BJ (cell line): ENCODE measurements at places on chromosomes 2 and 18. TPM values are rescaled to one million over a fixed set of nuclear protein-coding genes. Genes with fewer than 3 reads are reported as not detected.
A peak's percentile ranks its signal among the peaks of the same experiment; 100 is the strongest.

The FAM110C gene
- polyA plus RNA-seq = not detected in 2 replicates

The NCKAP5 gene
- 2.1 and 2.5 TPM in 2 replicates for polyA plus RNA-seq

The FOXI3 gene
- polyA plus RNA-seq = not detected in 2 replicates

The APLF gene
- 1.2 and 3.0 TPM in 2 replicates for polyA plus RNA-seq

The DSC3 gene
- not detected in 2 replicates for polyA plus RNA-seq

The KCNE4 gene
- polyA plus RNA-seq = 16.6 and 18.5 TPM in 2 replicates

The SLC16A14 gene
- 0.93 and 1.0 TPM in 2 replicates for polyA plus RNA-seq

The CRYBA2 gene
- 0.26 TPM in 1 of 2 replicates, not detected in the other for polyA plus RNA-seq

The POTEF gene
- not detected in 2 replicates for polyA plus RNA-seq

The CDKL4 gene
- not detected in 2 replicates for polyA plus RNA-seq

The LRRC30 gene
- not detected in 2 replicates for polyA plus RNA-seq

The G6PC2 gene
- not detected in 2 replicates for polyA plus RNA-seq

The XIRP2 gene
- not detected in 2 replicates for polyA plus RNA-seq

- DNase-seq = no peak
These were observed 90.5 kb downstream of the TMEM18 start for GRCh38 chr2:586641-587076.

DNA sequence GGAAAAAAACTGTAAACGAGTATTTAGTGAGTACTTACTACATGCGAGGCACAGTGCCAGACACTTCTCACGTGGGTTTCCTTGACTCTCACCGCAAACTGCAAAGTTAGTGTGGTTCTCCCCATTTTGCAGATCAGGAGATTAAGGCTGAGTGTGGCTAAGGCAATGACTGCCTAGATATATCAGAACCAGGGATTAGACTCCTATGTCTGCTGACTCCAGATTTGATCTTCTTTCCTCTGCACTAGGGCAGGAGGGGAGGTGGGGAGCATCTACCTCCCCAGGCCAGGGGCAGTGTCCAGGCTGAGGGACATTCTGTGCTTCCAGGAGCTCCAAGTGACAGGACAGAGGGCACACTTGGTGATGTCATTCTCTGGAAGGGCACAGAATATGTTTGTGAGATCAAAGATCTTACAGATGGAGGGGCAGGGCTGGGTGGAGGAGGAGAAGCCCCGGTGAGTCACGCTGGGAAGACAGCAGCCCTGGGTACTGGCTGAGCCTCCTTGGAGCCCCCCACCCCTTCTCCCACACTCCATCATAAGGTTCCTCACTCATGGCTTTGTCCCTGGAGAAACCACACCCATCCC lies 92.4 kb downstream of the RHOB start:
- DNase-seq = no peak

DNA sequence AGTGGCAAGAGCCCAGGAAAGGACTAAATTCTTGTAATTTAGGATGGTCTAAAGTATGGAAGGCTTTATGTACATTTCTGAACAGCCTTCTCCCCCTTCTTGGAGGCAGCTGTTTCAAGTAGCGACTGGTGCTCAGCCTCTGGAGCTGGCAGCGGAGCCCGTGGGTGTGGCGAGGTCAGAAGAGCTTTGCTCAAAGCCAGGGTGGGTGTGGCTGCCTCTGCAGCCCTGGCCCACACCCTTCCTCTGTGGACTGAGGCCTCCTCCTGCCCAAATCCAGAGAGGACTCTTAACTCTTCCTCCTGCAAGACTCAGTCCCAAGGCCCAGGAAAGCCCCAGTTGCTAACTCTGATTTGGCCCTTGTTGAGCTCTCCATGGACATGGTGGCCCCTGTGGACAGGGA lies 202.1 kb upstream of the REV1 start:
- no peak for DNase-seq

DNA sequence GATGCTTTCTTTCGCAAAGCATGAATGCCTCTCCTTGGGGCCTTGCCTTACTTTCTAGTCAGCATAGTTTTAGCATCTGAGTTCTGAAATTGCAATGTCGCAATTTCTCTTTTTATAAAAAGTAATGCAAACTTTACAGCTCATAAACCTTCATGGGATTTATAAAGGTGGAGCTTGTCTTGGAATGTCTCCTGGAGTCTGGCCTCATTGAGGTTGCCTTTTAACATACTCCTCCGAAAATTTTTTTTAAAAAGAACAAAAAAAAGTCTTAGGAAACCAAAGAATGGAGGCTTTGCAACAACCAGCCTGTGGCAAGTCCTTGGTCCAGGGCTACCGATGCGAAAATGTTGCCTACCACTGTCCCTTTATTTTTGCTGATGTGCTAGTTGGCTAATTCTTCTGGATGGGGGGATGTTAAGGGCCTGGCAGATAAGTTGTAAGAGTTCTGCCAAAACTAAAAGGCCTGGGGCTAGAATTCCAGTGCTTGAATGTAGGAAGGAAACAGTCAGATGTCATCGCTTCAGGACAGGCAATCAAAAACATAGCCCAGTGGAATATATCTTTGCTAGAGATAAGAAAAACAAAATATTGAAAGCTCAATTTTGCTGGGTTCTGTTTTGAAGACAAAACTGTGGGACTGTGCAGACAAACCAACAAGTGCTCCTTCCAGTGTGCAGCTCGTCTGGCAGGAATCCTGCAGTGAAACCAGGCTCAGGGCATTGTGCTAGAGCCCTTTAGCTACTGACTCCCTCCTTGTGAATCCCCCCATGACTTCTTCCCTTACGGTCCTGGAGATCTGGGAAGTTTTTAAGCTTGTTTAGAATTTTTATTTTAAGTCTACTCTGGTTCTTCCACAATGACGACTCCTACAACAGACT lies 213.0 kb downstream of the PIEZO2 start:
- peak; percentile 28 for DNase-seq

GRCh38 chr2:207008105-207008990 lies 69.0 kb downstream of the CPO start:
- DNase-seq = no peak

DNA sequence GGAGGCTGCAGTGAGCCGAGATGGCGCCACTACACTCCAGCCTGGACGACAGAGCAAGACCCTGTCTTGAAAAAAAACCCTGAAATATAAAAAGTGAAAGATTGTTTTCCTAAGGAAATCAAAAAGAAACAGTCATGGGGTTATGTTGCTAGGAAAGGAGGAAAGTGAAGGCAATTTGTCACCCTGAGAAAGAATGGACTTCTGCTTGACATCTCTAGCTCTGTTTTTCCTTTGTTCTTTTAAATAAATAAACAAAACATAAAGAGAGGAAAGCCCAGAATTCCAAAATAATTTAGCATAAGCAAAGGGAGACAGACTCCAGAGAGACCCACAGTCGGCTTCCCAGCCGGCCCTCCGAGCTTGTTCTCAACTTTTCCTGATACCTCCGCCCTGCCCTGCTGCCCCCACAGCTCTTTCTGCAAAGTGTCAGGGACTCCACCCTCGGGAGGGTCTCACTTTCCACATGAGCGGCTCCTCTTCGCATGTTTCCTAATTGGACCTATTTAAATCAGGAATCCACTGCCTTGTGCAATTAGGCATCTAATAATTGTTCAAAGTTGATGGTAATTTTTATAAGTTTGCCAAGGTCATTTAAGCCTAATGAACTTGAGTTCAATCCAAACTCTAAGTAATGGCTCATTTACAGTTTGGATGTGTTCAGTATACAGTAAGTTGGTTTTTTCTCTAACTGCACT lies 49.8 kb upstream of the COPS8 start:
- DNase-seq = no peak

- DNase-seq = no peak
These were observed 1.3 kb downstream of the ITM2C start for GRCh38 chr2:230865766-230866755.

GRCh38 chr2:112811841-112812306 lies 24.7 kb downstream of the IL1B start:
- DNase-seq = peak; percentile 39

GRCh38 chr2:159155320-159155719 lies 131.2 kb downstream of the WDSUB1 start:
- no peak for DNase-seq

- DNase-seq = no peak
These were observed 101.9 kb upstream of the ARHGAP28 start for GRCh38 chr18:6627645-6628044.

DNA sequence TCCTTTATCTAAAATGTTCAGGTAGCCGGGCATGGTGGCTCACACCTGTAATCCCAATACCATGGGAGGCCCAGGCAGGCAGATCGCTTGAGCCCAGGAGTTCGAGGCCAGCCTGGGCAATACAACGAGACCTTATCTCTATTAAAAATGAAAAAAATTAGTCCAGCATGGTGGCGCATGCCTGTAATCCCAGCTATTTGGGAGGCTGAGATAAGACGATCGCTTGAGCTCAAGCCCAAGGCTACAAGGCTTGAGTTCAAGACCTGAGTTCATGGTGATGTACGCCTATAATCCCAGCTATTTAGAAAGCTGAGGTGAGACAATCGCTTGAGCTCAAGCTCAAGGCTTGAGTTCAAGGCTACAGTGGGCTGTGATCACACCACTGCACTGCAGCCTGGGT lies 45.6 kb upstream of the GPR75 start:
- no peak for DNase-seq

- no peak for DNase-seq
These were observed 36.3 kb downstream of the NCKAP1 start for GRCh38 chr2:183001948-183002347.

- no peak for DNase-seq
These were observed 37.9 kb downstream of the LNPK start for GRCh38 chr2:175964195-175964594.

DNA sequence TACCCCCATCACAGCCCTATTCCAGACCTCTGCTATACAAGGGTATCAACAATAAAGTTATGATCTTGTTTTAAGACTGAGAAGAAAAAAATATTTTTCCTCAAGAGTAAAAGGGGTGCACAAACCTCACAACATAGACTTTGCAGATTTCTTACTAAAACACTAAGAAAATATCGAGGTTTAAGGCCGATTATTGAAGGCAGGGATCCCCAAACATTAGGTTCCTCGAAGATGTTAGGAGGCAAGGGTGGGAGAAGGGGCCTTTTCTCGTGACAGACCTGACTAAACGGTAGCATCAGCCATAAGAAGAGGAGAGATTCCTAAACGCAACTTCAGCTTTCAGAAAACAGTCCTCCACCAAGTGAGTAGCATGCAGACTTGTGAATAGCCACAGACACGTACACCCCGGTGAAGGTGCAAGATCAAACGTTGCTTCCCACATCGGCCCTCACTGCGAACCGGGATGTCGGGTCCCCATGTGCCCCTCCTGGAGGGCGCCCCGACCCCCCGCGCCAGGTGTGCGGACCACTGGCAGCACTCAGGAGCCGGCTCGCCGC lies 678 bp downstream of the PIAS2 start:
- DNase-seq = no peak

DNA sequence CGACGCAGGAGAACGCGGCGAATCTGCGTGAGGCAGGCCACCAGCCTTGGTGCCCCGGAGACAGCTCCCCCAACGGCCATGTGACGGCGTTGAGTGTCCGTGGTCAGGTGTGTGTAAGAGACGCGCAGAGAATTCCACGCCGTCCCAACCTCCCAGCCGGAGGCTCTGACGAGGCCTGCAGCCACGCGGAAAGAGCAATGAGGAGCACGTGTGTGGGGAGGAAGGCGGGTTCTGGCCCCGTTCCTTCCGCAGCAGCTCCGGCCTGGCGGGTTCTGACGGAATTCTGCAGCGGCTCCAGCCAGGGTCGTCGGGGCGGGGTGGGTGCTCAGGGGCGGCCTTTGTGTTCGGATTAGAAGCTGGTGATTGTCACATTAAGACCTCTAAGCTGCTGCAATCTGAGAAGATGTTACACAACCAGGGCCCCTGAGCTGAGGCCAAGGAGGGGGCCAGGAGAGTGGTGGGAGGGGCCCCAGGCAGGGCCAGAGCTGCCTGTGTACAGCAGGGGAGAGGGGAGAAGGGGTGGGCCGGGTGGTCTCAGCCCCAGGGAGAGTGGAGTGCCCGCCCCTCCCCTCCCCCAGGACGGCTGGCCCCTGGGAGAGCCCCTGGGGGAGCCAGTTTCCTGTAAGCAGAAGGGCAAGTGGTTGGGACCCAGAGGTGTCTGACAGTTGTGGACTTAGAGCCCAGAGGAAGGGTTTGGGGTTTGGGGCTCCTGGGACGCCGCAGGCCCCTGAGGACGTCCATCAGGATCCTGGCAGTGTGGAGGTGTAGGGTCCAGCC lies 5.1 kb upstream of the GAL3ST2 start:
- DNase-seq = no peak

- no peak for DNase-seq
These were observed 22.9 kb upstream of the CAVIN2 start for GRCh38 chr2:191869781-191870180.

DNA sequence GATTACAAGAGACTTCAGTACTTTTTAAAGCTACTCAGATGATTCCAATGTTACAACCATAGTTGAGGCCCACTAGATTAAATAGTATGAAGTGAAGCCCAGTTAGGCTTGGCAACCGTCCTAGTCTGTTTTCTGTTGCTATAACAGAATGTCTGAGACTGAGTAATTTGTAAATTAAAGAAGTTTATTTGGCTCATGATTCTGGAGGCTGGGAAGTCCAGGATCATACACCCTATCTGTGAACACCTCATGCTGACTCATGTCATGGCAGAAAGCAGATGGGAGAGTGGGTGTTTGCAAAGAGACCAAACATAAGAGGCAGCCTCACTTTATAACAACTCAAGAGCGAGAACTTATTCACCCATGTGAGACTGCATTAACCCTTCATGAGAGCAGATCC lies 63.1 kb downstream of the CCDC150 start:
- DNase-seq = no peak

GRCh38 chr2:71546777-71547281 lies 93.5 kb downstream of the DYSF start:
- DNase-seq = no peak
